ENCODE measurements at places on chromosomes 12 and 14. TPM values are rescaled to one million over a fixed set of nuclear protein-coding genes. Genes with fewer than 3 reads are reported as not detected.

MYL2 gene
- 55.5 TPM for total RNA-seq

RNASE7 gene
- 1.2 TPM for total RNA-seq

GYS2 gene
- not detected for total RNA-seq

AQP5 gene
- total RNA-seq = 10.4 TPM

VASH1 gene
- total RNA-seq = 13.1 TPM

LMO3 gene
- total RNA-seq = 7.2 TPM

C12orf75 gene
- 10.7 TPM for total RNA-seq

GPHN gene
- 26.7 TPM for total RNA-seq

PPFIA2 gene
- 3.1 TPM for total RNA-seq

A2M gene
- total RNA-seq = 296 TPM

CARMIL3 gene
- 0.72 TPM for total RNA-seq

TMEM52B gene
- not detected for total RNA-seq

BLTP3B gene
- total RNA-seq = 29.6 TPM

OR11H7 gene
- total RNA-seq = not detected

VRTN gene
- not detected for total RNA-seq

SERPINA10 gene
- total RNA-seq = not detected

WNT1 gene
- not detected for total RNA-seq

IFNG-AS1 gene
- 3.3 TPM for total RNA-seq

TAS2R10 gene
- 2.8 TPM for total RNA-seq

KIF5A gene
- 0.82 TPM for total RNA-seq

CCDC198 gene
- total RNA-seq = not detected

ATG101 gene
- total RNA-seq = 30.3 TPM

DPF3 gene
- total RNA-seq = 20.6 TPM

ATL1 gene
- 7.2 TPM for total RNA-seq

GNG2 gene
- total RNA-seq = 45.1 TPM

ART4 gene
- total RNA-seq = 0.10 TPM

C12orf50 gene
- not detected for total RNA-seq

TRPV4 gene
- 3.5 TPM for total RNA-seq

PROX2 gene
- not detected for total RNA-seq

IL26 gene
- total RNA-seq = not detected

TCL1A gene
- total RNA-seq = 3.5 TPM

NTN4 gene
- 47.9 TPM for total RNA-seq

FGF23 gene
- 0.31 TPM for total RNA-seq

SLC6A13 gene
- 1.1 TPM for total RNA-seq

KRT82 gene
- not detected for total RNA-seq

DAO gene
- total RNA-seq = not detected

CLEC4E gene
- total RNA-seq = not detected

CLEC7A gene
- 3.6 TPM for total RNA-seq

AGAP2 gene
- 3.7 TPM for total RNA-seq
